ENCODE measurements at places on chromosomes 7 and 10. TPM values are rescaled to one million over a fixed set of nuclear protein-coding genes. Genes with fewer than 3 reads are reported as not detected.

DNA sequence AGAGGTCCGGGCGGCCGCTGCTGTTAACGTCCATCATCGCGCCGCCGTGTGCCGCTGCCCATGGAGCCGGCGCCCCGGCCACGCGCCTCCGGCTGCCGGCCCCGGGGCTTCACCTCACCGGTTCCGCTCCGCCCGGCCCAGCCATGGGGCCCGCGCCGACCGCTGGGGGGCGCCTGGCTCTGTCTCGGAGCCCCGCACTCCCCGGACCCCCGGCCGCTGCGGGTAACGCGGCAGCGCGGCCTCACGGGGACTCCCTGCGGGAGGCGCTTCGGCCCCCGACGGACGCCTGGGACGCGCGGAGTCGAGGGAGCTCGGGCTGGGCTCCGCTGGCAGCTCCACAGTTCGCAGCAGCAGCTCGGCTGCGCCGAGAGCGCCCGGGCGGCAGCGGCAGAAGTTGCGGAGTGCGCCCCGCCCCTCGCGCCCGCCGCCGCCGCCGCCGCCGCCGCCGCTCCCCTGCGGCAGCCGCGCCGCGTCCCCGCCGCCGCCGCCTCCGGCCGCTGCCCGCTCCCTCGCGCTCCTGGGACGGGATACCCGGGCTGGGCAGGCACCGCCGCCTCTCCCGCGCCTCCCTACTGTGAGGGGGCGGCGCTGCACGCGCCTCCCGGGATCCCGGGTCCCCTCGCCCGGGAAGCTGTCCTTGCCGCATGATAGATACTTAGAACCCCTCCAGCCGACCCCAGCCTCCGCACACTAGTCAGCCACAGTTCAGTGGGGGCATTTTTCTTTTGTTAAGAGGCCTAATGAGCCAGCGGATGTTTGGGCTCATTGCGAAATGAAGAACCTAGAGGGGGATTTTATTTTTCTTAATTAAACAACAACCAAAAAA lies at the start of gene HTR7:
Gene HTR7 (minus strand): TSS at position 405 of the 826 bp plus-strand sequence. CDS start 368 bp downstream, at position 37.
- peaks cover 41% of the 10 kb centered on the region for H3K27me3 ChIP-seq
- H3K4me3 ChIP-seq = peak within 1 kb of the TSS; percentile 6
- H3K27ac ChIP-seq = no peak within 1 kb of the TSS
- H3K36me3 ChIP-seq = no peaks in the 10 kb centered on the region

DNA sequence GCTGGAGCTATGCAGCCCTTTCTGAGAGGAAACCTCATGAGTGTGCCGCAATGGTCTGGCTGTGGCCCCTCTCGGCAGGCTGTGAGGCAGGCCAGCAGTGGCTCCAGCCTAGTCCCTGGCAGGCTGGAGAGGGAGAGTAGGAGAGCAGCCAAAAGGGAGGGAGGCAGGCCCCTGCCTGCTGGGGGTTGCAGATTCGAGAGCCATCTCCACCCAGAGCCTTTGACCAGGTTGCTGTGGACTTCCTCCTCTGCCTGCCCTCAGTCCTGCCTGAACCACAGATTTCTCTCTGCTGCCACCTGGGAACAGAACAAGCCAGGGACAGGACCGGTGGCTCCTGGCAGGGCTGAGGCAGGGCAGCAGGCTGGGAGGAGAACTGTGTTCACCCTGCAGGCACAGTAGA lies 13.9 kb downstream of the PAX2 start:
- no peak overlapping the region for H3K27ac ChIP-seq
- peaks cover 23% of the 10 kb centered on the region for H3K27me3 ChIP-seq
- H3K4me1 ChIP-seq = no peaks in the 10 kb centered on the region
- no peaks in the 10 kb centered on the region for H3K36me3 ChIP-seq

DNA sequence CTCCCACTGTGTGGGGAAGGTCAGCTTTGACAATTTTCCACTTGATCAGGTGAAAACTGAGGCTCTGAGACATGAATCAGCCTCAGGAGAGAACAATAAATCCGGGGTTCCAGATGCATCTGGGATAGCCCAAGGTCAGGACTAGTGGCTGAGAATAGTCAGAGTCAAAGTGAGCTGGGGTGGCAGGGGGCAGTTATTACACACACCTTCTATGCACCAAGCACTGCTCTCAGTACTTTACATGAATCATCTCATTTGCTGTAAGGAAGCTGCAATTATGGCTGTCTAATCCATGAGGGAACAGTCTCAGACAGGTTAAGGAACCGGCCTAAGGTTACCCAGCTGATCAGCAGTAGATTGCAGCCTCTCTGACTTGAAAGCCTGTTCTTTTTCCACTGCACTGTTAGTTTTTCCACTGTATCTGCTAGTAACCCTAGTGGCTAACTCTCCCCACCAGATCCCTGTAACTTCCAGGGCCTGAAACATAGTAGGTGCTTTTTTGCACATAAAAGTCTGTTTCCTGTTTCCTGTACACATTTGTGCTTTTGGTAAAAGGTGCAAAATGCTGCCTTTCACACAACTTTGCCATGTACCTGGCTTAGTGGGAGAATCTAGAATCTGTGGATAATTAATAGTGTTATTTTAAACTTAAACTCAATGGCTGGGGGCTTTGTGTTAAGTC lies 125.9 kb downstream of the EMX2 start:
- no peak overlapping the region for H3K27ac ChIP-seq
- no peaks in the 10 kb centered on the region for H3K27me3 ChIP-seq
- H3K4me3 ChIP-seq = no peak overlapping the region
- no peak for DNase-seq
- no peaks in the 10 kb centered on the region for H3K4me1 ChIP-seq
- H3K36me3 ChIP-seq = no peaks in the 10 kb centered on the region

DNA sequence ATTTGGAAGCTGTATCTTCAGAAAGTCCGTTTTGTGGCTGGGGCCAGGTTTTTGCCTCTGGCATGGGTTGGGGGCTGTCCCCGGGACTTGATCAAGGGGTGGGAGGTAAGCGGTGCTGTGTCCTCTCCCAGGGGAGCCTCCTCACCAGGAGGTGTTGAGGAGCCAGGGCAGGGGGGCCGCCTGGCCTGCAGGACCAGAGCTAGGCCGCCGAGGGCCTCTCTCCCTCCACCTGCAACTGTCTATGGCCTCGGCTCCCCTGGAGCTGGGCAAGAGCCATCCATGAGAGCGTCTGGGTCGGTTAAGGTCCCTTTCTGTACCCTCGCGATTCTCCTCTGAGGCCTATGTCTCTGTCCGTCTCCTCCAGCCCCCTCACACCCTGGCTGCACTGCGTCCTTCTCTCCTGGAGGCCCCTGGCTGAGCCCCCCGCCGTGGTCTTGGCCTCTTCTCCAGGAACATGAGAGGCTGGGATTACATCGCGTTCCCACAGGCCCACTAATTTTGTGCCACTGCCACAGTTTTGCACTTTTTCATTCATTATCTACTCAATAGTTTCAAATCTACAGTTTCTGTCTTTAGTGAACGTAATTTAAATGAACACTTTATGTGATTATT lies 20.6 kb downstream of the CALML5 start:
- H3K36me3 ChIP-seq = no peaks in the 10 kb centered on the region
- no peak overlapping the region for H3K27ac ChIP-seq
- no peaks in the 10 kb centered on the region for H3K27me3 ChIP-seq
- no peak for DNase-seq
- H3K4me3 ChIP-seq = no peak overlapping the region

GRCh38 chr10:74799721-74800221 lies 26.6 kb upstream of the KAT6B start:
- H3K27ac ChIP-seq = no peak overlapping the region
- H3K27me3 ChIP-seq = no peaks in the 10 kb centered on the region
- no peaks in the 10 kb centered on the region for H3K36me3 ChIP-seq
- DNase-seq = no peak
- no peak overlapping the region for H3K4me3 ChIP-seq
- H3K4me1 ChIP-seq = peaks cover 6% of the 10 kb centered on the region

GRCh38 chr10:118704711-118705110 lies 50.1 kb downstream of the CACUL1 start:
- no peak overlapping the region for H3K4me3 ChIP-seq
- H3K4me1 ChIP-seq = peaks cover 2% of the 10 kb centered on the region
- no peaks in the 10 kb centered on the region for H3K27me3 ChIP-seq
- no peaks in the 10 kb centered on the region for H3K36me3 ChIP-seq

- no peak overlapping the region for H3K4me3 ChIP-seq
- no peaks in the 10 kb centered on the region for H3K4me1 ChIP-seq
- no peak overlapping the region for H3K27ac ChIP-seq
- H3K36me3 ChIP-seq = no peaks in the 10 kb centered on the region
- no peak for DNase-seq
Measured at GRCh38 chr7:99201027-99201426, 6.9 kb downstream of the KPNA7 start.

DNA sequence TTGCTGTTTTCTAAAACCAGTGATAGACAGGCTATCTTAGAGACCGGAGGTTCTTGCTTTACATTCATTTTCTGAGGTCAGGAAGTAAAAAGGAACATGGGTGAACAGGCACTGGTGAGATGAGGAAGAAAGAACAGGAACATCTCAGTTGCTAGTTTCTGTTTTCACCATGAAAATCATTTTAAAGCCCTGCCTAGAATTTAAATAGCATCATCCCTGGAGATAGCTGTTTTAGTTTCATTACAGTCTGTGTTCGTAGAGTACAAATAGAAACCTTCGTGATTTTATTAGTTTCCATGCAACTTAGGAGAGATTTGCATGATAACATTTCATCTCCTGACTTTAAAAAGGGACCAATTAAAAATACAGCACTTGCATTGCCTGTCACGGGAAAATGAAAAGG lies 14.7 kb downstream of the KCNMA1 start:
- H3K4me3 ChIP-seq = no peak overlapping the region
- no peak for DNase-seq
- no peaks in the 10 kb centered on the region for H3K27me3 ChIP-seq
- no peaks in the 10 kb centered on the region for H3K36me3 ChIP-seq
- no peaks in the 10 kb centered on the region for H3K4me1 ChIP-seq
- no peak overlapping the region for H3K27ac ChIP-seq

DNA sequence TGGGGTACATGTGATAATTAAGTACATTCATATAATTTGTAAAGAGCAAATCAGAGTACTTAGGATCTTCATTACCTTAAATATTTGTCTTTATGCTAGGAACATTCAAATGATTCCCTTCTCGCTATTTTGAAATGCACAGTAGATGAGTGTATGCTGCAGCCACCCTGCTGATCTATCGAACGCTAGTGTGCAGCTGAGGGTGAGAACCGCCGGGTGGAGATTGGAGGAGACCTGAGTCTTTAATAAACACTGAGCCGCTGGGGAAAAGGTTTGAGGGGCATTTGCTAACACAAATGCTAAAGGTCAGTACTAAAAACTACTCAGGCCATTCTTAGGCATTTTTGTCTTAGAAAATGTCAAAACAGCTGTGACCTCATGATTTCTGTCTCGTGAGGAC lies 148.0 kb downstream of the DPP6 start:
- no peak overlapping the region for H3K27ac ChIP-seq
- no peaks in the 10 kb centered on the region for H3K36me3 ChIP-seq
- no peak overlapping the region for H3K4me3 ChIP-seq
- H3K27me3 ChIP-seq = no peaks in the 10 kb centered on the region

DNA sequence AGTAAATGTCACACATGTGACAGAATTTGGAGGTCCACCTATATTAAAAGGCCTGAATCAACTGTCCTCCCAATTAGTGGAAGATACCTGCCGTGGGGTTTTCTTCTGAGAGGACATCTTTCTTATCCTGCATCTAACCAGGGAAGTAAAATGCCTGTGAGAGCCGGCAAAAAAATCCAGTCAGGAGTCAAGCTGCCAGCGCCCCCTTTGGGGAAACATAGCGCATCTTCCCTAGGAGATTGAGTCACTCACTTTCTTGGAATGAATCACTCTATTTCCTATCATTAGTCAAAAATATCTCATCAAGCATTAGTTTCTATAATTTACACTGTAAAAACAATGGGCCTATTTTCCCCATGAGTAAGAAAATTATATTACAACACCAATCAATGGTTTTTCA lies 66.4 kb upstream of the ANK3 start:
- DNase-seq = no peak
- no peaks in the 10 kb centered on the region for H3K27me3 ChIP-seq
- H3K27ac ChIP-seq = no peak overlapping the region
- H3K4me1 ChIP-seq = no peaks in the 10 kb centered on the region

GRCh38 chr7:155455776-155456737 lies 1.9 kb upstream of the EN2 start:
- H3K27me3 ChIP-seq = peaks cover 39% of the 10 kb centered on the region
- no peak for DNase-seq
- H3K4me3 ChIP-seq = no peak overlapping the region
- H3K4me1 ChIP-seq = peaks cover 17% of the 10 kb centered on the region
- no peak overlapping the region for H3K27ac ChIP-seq

The EXOC4 gene
- polyA plus RNA-seq = 33.8 TPM

The GIMAP2 gene
- polyA plus RNA-seq = 90.0 TPM

The SEMA3A gene
- not detected for polyA plus RNA-seq
